Glutamatergic neuron (in vitro differentiated cells): ENCODE measurements at places on chromosomes 11 and 22.

GRCh38 chr11:25441421-25441820 is 890.5 kb upstream of the ANO3 start:
- no peak for DNase-seq

DNA sequence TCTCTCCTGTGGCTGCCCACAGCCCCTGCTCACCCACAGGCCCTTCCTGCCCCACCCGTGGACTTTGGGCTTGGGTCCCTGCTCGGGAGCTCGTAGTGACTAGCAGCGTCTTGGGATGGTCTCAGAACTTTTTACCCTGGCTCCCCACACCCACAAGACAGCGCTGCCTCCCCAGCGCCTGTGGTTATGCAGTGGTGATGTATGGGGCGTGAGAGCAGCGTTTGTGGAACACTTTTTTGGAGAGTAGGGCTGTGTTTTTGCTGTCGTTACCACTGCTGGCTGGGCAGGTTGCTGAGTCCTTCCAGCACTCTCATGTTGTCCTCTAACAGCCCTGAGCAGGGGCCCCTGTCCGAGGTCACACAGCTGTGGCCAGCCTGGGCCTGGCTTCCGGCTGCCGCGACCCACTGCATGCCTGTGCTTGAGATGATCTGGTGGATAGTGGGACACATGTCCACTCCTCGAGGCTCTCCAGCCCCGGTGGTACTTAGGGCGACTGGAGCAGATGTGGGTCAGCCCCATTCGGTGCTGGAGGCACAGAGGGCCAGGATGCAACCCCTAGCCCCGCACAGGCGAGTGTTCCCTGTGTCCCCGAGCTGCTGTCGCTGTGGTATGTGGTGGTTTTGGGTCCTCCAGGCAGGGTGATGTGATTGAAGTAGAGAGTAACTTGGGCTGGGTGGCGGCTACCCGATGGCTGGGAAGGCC is 7.1 kb upstream of the GRAMD4 start:
- no peak for DNase-seq

DNA sequence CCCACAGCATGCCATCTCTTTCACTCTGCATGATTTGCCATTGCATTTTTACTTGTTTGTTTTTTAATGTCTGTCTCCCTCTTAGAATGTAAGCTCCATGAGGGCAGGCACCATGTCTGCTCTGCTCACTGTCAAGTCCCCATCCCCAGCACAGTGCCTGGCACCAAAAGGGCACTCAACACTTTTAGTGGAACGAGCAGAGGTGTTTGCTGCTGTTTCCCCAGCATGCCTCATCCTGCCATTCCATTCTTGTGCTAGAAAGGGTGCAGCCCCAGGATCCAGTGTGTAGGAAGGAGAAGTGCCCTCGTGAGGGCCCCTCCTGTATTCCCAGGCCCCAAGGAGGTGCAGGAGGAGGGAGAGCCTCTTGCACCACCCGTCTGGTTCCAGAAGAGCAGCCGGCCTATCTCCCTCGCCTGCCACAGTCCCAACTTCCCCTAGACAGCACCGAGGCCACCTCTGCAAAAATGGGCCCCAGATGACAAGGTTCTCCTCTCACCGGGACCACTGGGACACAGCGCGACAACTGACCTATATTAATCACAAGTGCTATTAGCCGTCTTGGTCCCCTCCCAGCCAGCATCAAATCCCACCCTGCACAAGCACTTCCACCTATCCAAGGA is 33.3 kb upstream of the CACNG2 start:
- no peak for DNase-seq

DNA sequence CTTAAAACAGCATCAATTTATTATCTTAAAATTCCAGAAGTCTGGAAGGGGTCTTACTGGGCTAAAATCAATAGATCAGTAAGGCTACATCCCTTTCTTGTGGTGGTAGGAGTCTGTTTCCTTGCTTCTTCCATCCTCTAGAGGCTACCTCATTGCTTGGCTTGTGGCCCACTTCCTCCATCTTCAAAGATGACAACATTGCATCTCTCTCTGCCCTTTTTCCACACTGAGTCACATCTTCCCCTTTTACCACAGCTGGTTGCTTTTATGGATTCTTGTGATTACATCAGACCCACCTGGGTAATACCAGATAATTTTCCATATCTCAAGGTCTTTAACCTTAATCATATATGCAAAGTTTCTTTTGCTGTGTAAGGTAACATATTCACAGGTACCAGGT is 60.9 kb downstream of the GRIA4 start:
- no peak for DNase-seq

DNA sequence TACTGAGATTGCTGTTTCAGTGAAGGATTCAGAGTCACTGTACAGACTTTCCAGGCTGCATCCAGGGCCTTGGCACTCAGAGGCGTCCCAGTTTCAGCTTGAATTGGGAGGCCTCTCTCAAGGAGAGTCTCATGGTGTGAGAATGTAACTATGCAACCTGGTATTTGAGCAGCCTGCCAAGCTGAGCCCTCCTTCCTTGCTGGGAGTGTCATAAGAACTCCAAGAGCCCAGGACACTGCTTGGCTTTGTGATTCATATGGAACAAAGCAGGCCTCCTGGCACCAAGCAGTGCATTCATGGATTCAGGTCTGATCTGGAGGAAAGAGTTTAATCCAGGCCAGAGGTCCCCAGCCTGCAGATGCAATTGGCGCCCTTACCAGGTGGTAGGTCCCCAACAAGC is 171.7 kb downstream of the DBX1 start:
- DNase-seq, result no peak

GRCh38 chr11:64621283-64622019 is 30.4 kb downstream of the SLC22A12 start:
- no peak for DNase-seq

GRCh38 chr11:117479372-117479771 is 151.7 kb downstream of the CEP164 start:
- no peak for DNase-seq

DNA sequence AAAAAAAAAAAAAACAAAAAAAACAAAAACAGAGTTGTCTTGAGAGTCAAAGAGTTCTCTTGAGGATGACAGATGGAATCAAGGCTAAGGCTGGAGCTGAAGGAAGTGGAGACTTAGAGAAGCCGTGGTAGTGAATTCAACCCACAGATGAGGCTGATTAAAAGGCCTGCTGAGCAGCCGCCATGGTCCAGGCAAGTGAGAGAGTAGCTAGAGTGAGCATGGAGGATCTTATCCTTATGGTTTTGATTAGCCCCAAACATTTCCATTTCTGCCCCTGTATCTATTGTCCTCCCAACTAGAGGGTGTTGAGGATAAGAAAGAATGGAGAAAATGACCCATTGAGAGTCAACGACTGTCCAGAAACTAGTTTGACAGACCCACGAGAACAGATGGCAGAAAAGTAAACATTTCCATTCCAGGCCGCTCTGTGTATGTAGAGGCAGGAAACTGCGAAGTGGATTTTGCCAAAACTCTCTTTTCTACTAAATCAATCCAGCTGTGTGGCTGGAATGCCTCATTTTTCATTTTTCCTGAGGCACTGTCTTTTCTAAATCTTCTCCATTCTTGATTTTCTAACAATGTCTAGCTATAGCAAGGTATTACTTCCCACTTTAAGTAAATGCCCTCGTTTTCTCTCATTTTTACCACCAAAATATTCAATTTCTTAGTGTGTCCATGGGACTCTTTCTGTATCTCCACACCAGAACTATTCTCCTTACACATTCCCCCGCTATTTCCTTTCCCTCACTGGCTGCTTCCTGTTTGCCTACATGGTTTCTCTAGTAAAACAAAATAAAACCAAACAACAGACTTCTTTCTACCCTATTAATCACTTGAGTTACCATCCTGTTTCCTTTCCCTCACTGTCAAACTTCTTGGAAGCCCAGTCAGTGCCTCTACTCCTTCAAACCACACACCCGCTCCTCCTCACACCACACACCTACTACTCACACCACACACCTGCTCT is 5.4 kb upstream of the MMP8 start:
- DNase-seq, result no peak

DNA sequence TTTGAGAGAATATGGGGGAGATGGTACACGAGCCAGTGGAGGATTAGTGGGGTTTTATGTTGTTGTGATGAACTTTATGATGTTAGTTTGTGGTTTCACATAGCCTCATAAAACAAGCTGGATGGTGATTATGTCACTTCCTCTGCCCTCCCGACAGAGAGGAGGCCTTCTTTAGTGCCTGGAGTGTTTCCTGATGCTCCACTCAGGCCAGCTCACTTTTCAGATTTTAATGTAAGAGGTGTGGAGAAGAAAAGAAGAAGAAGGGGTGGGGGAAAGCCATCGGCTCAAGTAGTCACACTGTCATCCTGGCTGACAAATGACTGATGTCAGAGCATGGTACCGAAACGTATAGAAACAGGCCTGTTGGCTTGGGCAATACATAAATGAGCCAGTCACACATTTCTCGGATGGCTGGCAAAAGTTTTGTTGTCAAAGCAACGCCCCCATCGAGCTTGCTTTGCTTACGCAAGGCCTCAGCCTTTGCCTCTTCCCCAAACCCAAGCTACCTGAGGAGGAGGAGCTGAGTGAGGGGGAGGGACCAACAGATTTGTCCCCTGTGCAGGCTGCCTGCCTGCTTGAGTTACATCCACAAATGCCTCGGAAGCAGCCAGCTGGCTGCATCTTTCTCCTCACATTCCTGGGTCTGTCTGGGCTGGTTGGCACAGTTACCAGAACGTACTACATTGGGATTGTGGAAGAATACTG is at the start of gene HEPHL1:
Gene HEPHL1, plus strand, starts transcription at position 578 of the 705 bp plus-strand sequence. Its CDS starts 15 bp downstream, at position 593.
- DNase-seq, result no peak

- no peak for DNase-seq
Measured at GRCh38 chr11:113881856-113882255, 6.5 kb upstream of the USP28 start.

DNA sequence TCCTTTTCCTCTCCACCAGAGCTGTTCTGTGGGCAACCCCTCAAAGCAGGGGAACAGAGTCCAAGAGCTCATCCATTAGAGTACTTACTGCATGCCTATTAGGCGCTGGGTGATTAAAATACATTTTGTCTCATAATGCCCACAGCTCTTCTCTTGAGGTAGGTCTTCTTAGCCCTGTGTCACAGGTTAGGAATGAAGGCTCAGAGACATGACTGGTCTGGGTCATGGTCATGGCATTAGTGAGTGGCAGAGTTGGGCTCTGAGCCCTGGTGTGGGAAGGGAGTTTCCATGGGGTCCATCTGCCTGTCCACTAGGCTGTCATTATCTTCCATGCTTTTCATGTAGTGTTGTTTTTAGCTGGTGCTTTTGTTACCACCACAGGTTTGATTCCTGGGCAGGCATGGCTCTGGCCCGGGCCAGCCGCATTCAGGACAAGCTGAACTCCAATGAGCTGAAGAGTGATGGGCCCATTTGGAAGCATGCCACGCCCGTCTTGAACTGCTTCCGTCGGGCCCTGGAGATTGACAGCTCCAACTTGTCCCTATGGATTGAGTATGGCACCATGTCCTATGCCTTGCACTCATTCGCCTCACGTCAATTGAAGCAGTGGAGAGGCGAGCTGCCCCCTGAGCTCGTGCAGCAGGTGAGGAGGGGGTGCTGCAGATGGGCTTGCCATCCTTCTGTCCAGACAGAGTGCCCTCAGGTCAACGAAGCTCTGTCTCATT is 76.1 kb downstream of the CABIN1 start:
- no peak for DNase-seq

DNA sequence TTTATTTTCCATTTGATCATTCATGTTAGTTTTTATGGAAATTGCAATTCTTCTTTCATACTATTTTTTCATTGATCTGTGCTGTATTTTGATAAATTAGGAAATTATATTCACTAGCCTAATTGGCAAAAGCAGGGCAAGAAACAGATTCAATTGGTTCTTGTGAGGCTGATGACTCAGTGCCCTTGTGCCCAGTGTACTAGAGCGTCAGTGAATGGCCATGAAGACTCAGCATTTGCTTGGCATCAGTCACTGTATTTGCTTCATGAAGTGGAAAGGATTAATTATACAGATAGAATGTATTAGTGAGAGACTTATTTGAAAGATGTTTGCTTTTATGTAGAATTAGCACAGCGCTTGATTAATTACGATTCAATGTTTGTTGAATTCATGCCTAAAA is 31.8 kb downstream of the MRGPRX1 start:
- no peak for DNase-seq

- DNase-seq, result no peak
Measured at GRCh38 chr11:69071956-69072355, 23.2 kb downstream of the TPCN2 start.

DNA sequence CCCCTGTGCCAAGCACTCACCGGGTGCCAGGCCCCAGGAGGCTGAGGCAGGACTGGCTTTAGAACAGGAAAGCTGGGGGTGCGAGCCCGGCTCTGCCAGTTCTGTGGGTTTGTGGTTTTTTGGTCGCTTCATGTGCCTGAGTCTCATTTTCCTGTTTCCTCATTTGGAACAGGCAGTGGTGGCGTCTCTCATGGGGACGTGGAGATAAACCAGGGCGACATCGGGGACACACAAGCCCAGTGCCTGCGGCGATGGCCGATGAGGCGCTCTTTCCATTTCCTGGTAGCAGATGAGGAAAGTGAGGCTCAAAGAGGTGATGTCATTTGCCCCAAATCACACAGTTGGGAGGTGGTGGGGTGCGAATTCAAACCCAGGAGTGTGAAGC is 20.8 kb upstream of the CHKA start:
- no peak for DNase-seq

GRCh38 chr11:107565219-107565937 is at the start of gene ALKBH8:
TSS of gene ALKBH8 (minus strand) at chr11:107565735. CDS start at chr11:107560893, 4,842 bp downstream.
- peak; percentile 84 for DNase-seq

- no peak for DNase-seq
Measured at GRCh38 chr22:47369431-47370015, 607.1 kb downstream of the TBC1D22A start.

DNA sequence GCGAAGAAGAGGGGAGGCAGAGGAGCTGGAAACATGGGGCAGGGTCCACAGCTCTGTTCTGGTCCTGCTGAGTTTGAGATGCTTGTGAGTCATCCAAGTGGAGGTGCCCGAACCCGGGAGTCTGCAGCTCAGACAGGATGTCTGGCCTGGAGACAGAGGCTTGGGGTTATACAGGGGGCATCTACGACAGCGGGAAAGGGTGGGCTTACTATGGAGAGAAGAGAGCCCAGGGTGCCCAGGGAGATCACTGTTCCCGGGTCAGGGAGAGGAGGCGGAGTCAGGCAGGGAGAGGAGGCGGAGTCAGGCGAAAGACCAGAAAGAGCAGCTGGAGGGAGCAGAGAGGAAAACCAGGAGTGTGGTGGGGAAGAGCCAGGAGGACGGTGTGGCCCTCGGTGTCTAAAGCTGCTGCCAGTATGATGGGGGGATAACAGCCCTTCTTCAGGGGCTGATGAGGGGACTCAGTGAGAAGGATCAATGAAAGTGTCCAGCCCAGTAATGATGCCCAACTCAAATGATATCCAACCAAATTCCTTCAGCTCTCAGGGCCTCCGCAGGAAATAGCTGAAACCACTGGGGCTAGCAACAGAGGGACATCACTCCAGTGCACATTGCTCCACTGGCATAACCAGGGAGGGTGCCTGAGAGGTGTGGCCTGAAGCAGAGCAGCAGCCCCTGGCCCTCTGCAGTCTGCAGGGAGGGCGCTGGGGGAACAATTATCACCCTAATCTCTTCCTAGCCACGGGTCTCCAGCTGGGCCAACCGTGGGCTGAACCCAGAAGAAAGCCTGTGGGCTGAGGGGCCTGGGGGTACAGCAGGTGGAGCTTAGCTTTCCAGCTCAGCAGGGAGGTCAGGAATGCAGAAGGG is 2.6 kb upstream of the LTBP3 start:
- peak; percentile 68 for DNase-seq

GRCh38 chr22:30754971-30755758 is 60.5 kb downstream of the OSBP2 start:
- DNase-seq, result peak; percentile 62

GRCh38 chr22:49765091-49765771 is 62.4 kb downstream of the BRD1 start:
- DNase-seq, result peak; percentile 10
